ENCODE measurements at places on chromosomes 4 and X. TPM values are rescaled to one million over a fixed set of nuclear protein-coding genes. Genes with fewer than 3 reads are reported as not detected.

The AMBN gene
- total RNA-seq = not detected

The EXOC1L gene
- total RNA-seq = not detected

The DUX4 gene
- not detected for total RNA-seq

- no peaks in the 10 kb centered on the region for H3K4me1 ChIP-seq
- H3K27me3 ChIP-seq = no peaks in the 10 kb centered on the region
- no peak overlapping the region for H3K4me3 ChIP-seq
- H3K27ac ChIP-seq = no peak overlapping the region
Observed at GRCh38 chr4:106473515-106473914, 104.9 kb upstream of the GIMD1 start.

DNA sequence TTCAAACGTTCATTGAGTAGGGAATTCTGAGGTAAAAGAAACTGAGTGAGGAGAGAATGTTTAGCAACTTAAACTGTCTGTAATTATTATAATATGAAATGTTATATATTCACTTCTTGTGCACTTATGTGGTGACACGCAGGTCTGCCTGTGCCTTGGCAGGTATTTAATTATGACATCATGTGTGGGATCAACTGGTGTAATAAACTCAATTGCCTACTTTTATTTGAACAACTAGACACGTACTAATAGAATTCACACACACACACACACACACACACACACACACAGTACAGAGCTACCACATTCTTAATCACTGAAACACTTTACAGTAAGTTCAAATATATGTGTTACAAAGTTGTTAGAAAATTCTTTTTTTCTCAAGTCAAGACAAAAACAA is 20.7 kb upstream of the SLC25A31 start:
- no peaks in the 10 kb centered on the region for H3K27me3 ChIP-seq
- no peak for DNase-seq
- H3K36me3 ChIP-seq = peaks cover 5% of the 10 kb centered on the region
- H3K27ac ChIP-seq = no peak overlapping the region
- no peaks in the 10 kb centered on the region for H3K4me1 ChIP-seq
- H3K4me3 ChIP-seq = no peak overlapping the region

GRCh38 chrX:102672856-102673255 is 21.6 kb downstream of the GPRASP1 start:
- H3K27me3 ChIP-seq = no peaks in the 10 kb centered on the region
- H3K36me3 ChIP-seq = no peaks in the 10 kb centered on the region
- peak overlapping the region; percentile 52 for H3K27ac ChIP-seq
- no peaks in the 10 kb centered on the region for H3K4me1 ChIP-seq
- H3K4me3 ChIP-seq = no peak overlapping the region

GRCh38 chrX:41556958-41557357 is 109.8 kb downstream of the NYX start:
- H3K27ac ChIP-seq = no peak overlapping the region
- no peaks in the 10 kb centered on the region for H3K4me1 ChIP-seq
- no peak for DNase-seq
- H3K27me3 ChIP-seq = no peaks in the 10 kb centered on the region
- no peak overlapping the region for H3K4me3 ChIP-seq
- H3K36me3 ChIP-seq = no peaks in the 10 kb centered on the region

- no peak overlapping the region for H3K27ac ChIP-seq
- no peak overlapping the region for H3K4me3 ChIP-seq
- H3K36me3 ChIP-seq = no peaks in the 10 kb centered on the region
- H3K4me1 ChIP-seq = no peaks in the 10 kb centered on the region
- no peak for DNase-seq
Observed at GRCh38 chr4:78020677-78021076, 36.4 kb upstream of the FRAS1 start.

The DTHD1 gene
- total RNA-seq = not detected

The ING2 gene
- 6.9 TPM for total RNA-seq

DNA sequence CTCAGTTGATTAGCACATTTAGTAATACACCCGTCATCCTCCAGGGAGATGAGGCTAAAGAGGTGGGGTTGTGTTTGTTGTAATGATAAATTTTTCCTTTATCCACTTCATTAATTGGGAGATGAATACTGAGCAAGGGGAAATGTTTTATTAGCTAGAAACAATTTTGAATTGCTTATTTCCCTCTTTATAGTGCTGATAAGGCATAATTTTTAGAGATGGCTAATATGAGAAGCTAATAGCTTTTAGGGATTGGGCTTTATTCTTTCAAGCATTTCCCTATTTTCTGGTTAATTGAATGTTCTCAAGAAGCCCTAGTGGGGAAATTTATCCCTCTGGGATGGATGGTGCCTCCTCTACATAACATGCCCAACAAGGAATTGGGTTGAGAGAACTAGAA is 365.2 kb upstream of the IGFBP7 start:
- H3K36me3 ChIP-seq = no peaks in the 10 kb centered on the region
- no peak for DNase-seq
- no peaks in the 10 kb centered on the region for H3K4me1 ChIP-seq
- H3K27ac ChIP-seq = no peak overlapping the region
- H3K4me3 ChIP-seq = no peak overlapping the region
- no peaks in the 10 kb centered on the region for H3K27me3 ChIP-seq

Data from ascending aorta (tissue), 2 donors.